ENCODE measurements at places on chromosomes 12 and 14. TPM values are rescaled to one million over a fixed set of nuclear protein-coding genes. Genes with fewer than 3 reads are reported as not detected.

SERPINA9 gene
- not detected for total RNA-seq

PRH2 gene
- total RNA-seq, result not detected

APOLD1 gene
- total RNA-seq, result 56.7 TPM

PLCZ1 gene
- not detected for total RNA-seq

MYH6 gene
- 10,415 TPM for total RNA-seq

SGPP1 gene
- 8.6 TPM for total RNA-seq

FAM222A gene
- 21.8 TPM for total RNA-seq

CNTN1 gene
- total RNA-seq, result 0.44 TPM

C12orf42 gene
- not detected for total RNA-seq
